ENCODE measurements at places on chromosomes 7 and 10. TPM values are rescaled to one million over a fixed set of nuclear protein-coding genes. Genes with fewer than 3 reads are reported as not detected.

PPP1R3C gene
- 20.3 TPM for total RNA-seq

PRSS1 gene
- total RNA-seq: not detected

TLX1 gene
- total RNA-seq: not detected

ANTXRL gene
- total RNA-seq: 0.16 TPM

COL1A2 gene
- total RNA-seq: 149 TPM

PPP1R17 gene
- not detected for total RNA-seq

EEPD1 gene
- 6.3 TPM for total RNA-seq

DNA sequence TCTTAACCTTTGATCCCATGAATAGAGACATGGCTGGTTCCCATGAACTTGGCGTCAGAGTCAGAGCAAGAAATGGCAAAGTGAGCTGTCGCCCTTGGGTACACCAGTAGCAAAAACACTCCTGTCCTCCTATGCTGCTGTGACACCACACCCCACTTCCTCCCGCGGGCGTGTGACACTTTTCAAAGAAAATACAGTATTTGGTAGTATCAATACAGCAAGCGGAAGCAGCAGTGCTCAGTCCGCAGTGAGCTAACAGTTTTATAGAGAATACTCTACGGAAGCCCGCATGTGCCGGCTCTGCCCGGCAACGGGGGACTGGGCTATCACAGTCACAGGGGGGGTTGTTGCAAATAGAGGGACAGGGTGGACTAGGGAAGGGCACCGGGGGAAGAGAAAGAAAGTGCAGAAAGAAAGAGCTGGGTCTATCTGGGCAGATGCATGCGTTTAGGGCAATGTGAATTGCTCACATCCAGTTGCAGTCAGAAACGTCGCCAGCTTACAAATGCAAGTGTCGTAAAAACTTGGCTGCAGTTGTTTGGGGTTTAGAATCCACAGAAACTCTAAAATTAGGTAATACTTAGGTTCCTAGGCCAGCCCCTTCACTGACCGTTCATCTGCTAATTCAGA is 49.8 kb downstream of the PRKCQ start:
- no peak for DNase-seq

DNA sequence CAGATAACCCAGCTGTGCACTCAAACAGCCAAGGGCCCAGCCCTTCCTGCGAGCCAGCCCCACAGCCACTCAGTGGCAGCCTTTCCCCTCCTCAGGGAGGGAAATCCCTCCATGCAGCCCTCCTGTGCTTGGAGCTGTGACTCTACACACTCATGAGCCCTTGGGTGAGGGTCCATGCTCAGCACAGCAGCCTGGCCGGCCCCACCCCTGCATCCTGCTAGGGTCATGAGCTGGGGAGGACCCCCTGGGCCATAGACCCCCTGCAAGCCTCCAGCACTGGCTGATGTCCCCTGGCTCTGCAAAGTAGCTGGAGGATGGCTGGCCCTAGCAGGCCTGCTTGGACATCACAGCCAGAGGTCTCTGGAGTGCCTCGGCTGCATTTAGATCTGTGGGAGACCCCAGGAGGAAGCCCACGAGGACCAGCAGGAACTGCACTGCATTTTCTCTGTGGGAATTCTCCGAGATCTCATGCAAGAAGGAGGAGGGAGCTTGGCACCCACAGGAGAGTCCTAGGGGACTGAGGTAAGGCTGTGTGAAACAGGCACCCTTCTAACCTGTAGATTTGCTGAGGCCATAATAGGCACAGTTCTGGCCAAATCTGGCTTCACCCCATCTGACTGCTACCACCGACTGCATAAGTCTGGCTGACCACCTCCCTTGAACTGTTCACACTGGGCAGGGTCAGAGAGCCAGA is 17.4 kb downstream of the TMEM273 start:
- DNase-seq: no peak

GRCh38 chr10:5971886-5972285 is 5.5 kb downstream of the IL15RA start:
- no peak for DNase-seq

DNA sequence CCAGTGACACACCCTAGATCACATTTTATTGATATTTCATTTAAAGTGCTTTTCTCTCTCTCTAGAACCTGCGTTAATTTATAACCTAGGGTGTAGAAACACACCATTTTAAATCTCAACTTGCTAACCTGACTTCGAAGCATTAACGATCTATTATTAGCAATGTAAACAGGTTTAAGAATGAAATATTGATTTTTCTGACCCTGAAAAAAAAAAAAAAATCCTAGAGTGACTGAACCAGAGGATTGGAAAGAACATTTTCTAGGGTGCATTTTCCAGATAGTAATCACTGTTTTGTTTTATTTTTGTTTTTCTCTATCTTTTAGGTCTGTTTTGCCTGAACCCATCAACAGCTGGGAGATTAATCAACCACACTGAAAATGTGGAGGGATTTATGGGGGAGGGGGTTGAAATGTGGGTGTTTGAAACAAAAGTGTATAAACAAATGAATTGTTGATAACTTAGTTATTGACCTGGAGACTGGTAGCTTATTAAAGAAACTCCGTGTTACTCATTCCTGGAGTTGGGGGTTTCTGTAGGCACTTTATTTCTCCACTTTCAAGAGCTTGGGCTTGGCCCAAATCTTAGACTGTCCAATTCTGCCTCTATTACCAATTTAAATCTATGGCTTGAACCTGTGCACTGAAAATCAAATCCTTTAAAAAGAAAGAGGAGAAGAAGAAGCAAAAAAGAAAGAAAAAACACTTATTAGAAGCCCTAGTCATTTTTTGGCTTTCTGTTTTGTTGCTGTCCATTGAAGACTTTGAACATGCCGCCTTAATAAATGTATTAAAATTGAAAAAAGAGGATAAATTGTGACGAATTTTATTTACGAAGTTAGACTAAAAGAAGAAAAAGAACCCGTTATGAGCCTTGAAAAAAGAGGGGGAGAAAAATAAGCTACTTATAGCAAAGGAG is 2.8 kb downstream of the HOXA2 start:
- peak; percentile 49 for DNase-seq

DNA sequence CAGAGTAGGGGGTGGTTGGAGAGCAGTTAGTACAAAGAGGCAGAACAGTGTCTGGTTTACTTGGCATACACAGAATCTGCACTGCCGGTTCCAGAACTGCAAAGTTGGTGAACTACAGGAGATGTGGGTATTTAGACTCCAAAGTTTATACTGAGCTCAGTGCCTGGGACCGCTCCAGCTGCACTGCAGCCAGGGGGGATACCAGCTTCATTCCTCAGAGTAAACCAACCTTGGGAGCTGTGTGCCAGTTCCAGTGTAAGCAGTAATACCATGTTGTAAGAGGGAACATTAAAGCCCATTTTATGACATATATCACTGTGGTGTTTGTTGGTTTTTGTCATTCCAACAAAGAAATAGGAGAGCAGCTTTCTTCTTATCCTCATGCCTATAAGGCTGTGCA is 23.4 kb downstream of the LOXL4 start:
- DNase-seq: no peak

GRCh38 chr10:58701405-58702135 is 188.9 kb downstream of the BICC1 start:
- no peak for DNase-seq

DNA sequence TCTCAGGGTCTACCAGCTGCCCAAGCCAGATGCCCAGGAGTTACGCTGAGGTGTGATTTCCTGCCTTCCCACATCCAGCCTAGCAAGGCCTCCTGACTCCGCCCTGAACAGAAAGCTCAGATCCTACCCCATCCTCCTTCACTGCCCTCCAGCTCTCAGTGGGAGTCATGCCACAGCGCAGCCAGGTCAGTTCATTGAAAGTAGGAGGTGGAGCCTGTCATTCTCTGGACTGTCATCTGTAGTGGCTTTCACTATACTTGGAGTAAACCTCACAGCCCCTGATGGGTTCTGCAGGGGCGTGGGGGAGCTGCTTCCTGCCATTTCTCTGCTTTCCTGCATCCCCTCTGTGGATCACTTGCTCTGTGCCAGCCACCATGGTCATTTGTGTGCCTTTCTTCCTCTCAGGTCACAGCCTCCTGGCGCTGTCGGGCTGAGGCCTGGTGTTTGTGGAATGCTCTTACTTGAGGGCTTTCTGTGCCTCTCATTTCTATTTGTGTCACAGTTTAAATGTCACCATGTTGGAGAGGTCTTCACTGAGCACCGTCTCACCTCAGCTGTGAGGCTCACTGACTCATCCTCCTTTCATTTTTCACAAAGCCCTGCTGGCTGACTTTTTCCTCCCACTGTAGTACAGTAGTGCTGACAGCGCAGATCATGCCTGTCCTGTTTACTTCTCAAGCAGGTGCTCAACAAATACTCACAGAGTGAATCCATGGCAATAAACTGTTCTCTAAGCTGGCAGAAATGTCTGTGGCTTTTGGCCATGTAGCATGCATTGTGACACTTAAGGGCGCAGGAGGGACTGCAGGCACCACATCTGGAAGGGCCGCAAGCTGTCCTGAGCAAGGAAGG is 61.0 kb upstream of the TMEM248 start:
- DNase-seq: peak; percentile 0

- no peak for DNase-seq
Measured at GRCh38 chr10:118723466-118723865, 31.3 kb downstream of the CACUL1 start.

Data from kidney (tissue), 22 donors.